ENCODE measurements at places on chromosomes 3 and 15.
A peak's percentile ranks its signal among the peaks of the same experiment; 100 is the strongest.

- no peak for DNase-seq
These were observed 138.4 kb upstream of the LRRC3B start for GRCh38 chr3:26484140-26484539.

GRCh38 chr15:86295511-86295910, 215.8 kb downstream of the AGBL1 start:
- DNase-seq: no peak

- DNase-seq: no peak
These were observed 56.7 kb downstream of the RPL22L1 start for GRCh38 chr3:170813266-170813665.

GRCh38 chr3:107933450-107933849, 157.4 kb downstream of the CD47 start:
- no peak for DNase-seq

GRCh38 chr3:52488746-52489145, 6.4 kb upstream of the STAB1 start:
- no peak for DNase-seq

DNA sequence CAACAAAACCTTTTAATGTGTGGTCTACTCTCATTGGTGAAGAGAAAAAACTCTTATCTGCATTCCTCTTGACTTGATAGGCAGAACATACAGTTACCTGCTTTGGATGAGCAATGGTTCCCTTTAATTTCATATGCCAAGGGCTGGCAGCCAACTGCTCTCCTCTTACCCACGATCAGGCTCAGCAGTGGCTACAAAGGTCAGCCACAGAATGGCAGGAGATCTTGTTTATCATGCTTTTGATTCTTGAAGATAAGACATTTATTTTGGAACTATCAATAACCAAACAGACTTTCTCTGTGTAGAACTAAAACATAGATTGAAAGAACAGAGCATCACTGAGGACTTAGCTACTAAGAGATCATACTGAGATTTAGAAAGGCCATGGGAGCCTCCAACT, 6.1 kb upstream of the IREB2 start:
- no peak for DNase-seq

- DNase-seq: no peak
These were observed 13.0 kb upstream of the IQGAP1 start for GRCh38 chr15:90375071-90375470.

GRCh38 chr15:70503073-70503745, 260.1 kb downstream of the UACA start:
- DNase-seq: peak; percentile 75

GRCh38 chr3:195101001-195101583, 169.9 kb downstream of the XXYLT1 start:
- DNase-seq: peak; percentile 73

GRCh38 chr3:8607234-8608040, 37.2 kb downstream of the SSUH2 start:
- no peak for DNase-seq

DNA sequence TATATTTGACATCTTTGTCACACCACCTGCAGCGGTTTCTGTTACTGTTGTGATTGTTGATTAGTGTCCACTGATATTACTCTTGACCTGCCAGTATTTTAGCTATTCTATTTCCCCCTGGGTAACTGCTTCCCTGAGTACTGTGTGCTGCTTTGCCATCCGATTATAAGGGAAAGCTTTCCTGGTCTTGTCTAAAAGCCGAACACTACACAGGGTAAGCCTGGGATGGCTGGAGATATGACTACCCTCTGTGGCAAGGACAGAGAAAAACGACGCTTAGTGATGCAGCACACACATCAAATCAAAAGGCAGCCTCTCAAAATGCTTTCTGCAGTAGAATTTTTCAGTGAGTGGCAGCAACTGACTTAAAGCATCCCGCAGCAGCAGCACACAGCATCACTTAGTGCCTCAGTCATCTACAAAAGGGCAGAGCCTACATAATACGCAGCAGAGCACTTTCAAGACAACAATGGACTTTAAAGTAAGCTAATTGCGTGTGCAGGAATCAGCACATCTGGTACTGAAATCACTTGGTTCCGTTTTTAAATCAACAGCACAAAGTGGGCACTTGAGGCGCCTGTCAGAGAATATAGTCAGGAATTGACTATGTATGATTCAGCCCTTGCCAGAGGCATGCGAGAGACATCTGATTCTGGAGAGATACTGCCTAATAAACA, 656.3 kb upstream of the TGFBR2 start:
- DNase-seq: no peak

- DNase-seq: no peak
These were observed 62.2 kb upstream of the ALCAM start for GRCh38 chr3:105304487-105304886.

GRCh38 chr3:57244946-57245345, 17.4 kb downstream of the APPL1 start:
- DNase-seq: no peak

- DNase-seq: no peak
These were observed 30.2 kb downstream of the PPP2R3A start for GRCh38 chr3:135995766-135996165.

DNA sequence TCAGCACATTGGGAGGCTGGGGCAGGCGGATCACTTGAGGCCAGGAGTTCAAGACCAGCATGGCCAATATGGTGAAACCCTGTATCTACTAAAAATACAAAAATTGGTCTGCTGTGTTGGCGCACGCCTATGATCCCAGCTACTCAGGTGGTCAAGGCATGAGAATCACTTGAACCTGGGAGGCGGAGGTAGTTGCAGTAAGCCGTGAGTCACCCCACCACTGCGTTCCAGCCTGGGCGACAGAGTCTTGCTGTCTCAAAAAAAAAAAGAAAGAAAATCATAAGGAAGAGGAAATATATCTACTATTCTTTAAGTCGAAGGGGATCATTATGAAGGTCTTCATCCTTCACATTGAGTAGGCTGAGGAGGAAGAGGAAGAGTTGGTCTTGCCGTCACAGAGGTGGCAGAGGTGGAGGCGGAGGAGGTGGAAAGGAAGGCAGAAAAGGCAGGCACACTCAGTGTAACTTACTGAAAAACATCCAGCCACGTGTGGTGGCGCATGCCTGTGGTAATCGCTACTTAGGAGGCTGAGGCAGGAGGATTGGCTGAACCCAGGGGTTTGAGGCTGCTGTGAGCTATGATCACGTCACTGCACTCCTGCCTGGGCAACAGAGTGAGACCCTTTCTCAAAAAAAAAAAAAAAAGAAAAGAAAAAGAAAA, 14.2 kb downstream of the CSK start:
- no peak for DNase-seq

DNA sequence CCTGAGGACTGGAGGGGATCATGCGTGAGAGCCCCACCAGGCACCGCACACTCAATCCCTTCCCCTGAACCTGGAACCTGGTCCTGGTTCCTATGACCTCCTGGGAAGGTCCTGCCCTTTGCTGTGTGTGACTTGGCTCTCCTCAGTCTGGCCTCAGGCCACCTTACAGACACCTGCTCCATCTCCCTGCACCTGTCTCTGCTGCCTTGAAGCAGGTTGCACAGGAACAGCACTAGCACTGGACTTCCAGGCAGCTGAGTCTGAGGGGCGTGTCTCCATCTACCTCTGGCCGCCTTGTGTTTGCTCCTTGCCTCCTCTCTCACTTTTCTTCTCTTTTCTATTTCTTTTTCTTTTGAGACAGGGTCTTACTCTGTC, 15.4 kb downstream of the PSTPIP1 start:
- no peak for DNase-seq

DNA sequence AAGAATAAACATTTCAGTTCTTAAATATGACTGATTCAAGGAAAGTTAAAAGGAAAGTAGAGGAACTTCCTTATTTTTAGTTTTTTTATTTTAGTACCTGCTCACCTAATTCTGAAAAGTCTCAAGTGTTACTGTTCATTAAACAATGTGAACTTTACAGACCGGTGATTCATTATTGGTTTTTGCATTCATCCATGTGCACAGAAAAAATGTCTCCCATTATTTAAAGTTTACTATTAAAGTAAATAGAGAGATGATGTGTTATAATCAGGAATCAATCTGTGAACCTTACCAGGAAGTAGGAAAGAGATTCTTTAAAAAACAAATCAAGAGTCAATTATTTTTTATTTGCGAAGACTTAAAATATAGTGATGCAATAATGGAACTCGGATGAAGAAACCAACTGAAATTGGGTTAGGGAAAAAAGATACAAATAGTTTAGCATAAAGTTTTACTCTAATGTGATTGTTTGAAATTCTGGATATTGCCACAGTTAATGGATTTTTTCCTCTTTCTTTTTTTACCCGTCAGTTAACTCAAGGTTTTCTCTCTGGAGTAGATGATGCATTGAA, 119.4 kb upstream of the SAMMSON start:
- no peak for DNase-seq

- peak; percentile 71 for DNase-seq
These were observed 14.2 kb downstream of the CIB1 start for GRCh38 chr15:90219421-90220141.

DNA sequence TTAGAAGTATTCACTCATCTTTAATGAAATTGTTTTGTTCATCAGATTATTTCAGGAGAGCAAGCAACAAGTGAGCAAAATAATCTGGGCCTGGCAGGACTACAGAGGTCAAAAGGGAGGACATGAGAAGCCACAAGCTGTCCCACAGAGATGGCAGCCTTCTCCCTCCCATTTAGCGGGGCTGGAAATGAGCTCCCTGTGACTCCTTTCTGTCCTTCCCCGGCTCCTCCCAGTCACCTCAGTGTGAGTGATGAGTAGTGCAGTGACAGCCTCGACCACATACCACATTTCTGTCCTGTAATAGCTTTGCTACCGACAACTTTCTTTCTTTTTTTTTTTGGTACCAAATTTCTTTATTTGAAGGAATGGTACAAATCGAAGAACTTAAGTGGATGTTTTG, 38.0 kb downstream of the RAB7A start:
- DNase-seq: no peak

GRCh38 chr15:29438703-29439055, 169.1 kb upstream of the NSMCE3 start:
- no peak for DNase-seq

GRCh38 chr3:150384296-150385212, 23.5 kb upstream of the TSC22D2 start:
- peak; percentile 68 for DNase-seq

DNA sequence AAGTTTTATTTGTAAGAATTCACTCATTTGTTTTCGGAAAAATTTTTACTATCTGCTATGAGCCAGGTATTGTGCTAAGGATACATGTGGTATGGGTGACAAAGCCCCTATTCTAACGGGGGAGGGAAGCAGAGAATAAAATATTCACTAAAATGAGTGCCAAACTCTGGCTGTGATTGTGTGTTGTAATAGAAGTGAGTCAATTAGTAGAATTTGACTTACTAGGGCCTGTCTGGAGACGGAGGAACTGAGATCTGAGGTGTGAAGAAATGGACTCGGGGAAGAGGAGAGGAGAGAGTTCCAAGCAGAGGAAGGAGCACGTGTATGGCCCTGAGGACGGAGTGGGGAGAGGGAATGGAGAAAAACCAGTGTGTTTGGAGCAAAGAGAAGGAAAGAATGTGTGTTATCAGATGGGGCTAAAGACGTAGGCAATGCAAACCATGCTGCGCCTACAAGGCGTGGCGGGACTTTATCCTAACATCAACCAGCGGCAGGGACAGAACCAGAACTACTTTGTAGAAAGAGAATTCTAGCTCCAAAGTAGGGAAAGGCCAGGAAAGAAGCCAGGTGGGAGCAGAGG, 89.1 kb downstream of the OSBPL10 start:
- no peak for DNase-seq

- DNase-seq: no peak
These were observed 27.1 kb upstream of the MAP3K13 start for GRCh38 chr3:185335799-185336198.

GRCh38 chr3:170211668-170212067, 10.6 kb upstream of the PRKCI start:
- DNase-seq: no peak

- DNase-seq: no peak
These were observed 75.9 kb downstream of the FLNB start for GRCh38 chr3:58084166-58084565.

DNA sequence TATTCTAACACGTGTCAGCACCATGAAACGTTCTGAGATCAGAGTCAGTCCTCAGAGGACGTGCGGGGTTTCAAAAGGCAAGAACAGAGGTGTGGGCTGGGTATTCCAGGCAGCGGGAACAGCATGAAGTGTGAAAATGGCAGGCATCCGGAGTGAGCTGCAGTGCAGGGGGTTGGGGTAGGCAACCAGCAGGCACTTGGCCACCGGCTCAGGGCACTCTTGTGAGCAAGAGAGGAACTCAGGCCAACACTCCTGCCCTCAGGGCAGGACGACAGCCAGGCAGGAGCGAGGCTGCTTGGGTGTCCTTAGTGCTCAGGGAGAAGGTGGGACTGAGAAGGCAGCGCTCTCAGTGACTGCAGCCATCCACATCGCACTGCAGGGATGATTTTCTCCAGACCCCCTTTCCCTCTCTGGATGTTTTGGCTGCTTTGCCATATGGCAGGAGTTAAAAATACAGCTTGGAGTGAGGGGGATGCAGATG, 151.1 kb downstream of the NUP210 start:
- no peak for DNase-seq

DNA sequence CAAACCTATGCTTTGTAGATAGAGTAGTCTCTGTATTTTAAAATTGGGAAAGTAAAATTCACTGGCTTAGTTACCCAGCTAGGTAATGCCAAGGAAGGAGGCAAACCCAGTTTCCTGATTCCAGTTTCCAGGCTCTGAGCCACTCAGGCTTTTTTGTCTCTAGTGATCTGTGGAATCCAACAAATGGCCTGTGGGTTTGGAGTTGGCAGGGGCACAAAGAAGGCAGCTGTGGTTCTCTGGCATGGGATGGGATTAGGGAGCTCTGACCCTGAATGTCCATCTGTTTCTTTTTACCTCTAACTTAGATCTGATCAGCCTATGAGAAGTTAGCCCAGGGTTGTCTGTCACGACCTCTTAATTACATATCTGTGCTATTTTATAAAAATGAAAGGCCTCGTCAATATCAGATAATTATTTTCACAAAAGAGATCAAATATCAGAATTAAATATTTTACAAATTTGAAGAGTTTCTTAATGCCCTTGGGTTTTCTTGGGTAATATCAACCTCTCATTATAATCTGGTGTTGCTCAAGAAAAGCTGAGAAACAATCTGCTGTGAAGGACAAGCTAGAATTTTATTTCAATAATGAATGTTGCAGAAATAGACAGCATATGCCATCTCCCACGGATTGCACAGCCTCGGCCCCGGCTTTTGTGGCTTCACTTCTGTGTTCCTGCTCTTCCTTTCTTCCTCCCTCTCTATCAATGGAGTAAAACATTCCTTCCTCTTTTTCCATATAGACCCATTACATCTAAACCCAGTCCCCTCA, 63.7 kb upstream of the DAZL start:
- no peak for DNase-seq

DNA sequence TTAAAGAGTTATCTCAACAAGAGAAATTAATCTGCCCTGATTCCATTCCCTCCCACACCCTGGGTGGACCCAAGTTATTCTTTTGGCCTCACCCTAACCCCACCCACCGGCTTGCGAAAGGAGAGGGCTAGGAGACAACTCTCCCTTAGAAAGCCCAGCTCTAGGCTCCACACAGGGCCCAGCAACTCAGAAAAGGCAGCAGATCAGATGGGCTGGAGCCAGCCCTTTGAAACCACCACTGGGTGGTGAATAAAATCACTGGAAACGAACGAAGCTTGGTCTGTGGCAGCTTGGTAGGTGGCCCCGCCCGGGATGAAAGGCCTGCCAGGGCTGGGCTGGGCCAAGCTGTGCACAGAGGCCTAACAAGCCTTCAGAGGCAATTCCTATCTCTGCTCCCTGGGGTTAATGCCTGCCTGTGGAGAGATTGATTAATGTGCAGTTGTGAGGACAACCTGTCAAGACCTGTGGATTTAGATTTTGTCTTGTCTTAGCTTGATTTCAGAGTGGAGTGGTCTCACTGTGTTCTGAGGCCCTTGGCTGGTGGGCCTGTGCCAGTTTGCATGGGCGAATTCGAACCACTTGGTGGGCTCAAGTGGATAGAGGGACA, 38.8 kb downstream of the BHLHE40 start:
- DNase-seq: no peak

Data from GM13977 (cell line).